Mesendoderm (in vitro differentiated cells): ENCODE measurements at places on chromosomes 12 and 14.

DNA sequence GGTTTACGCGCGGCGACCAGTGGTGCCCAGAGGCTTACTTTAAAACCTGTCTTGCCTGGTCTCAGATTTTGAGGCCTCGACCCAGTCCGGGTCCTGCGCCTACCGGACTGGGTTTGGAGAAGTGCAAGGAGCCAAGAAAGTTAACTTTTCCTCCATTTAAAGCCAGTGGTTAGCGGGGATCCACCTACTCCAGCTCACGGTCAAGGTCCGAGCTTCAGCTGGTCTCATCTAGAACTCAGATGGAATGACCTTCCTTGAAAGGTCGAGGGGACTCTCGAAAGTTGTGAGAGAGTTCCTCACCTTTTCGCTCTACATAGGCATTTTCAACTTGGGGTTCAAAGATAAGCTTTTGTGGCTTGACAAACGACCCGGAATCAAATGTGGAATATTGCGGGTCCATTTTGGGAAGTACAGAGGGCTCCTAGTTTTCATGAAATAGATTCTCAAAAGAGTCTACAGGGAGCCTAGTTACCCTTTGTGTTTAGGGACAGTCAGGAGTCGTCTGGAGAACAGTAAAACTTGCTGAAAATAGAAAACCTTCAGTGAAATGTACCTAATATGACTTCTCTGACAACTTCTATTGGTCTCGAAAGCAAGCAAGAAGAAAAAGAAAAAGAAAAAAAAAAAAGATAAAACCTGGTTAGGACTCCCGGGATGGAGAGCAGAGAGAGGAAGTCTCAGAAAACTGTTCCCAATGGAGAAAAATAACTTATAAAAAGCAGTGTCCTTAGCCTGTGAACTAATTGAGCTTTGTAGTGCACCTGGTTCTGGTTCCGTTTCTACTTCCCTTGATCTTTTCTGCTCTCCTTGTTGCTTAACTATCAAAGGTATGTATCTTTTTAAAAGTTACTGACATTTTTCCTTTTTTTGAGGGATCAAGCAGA, 1.4 kb downstream of the KCNMB4 start:
- DNase-seq: peak; percentile 42

DNA sequence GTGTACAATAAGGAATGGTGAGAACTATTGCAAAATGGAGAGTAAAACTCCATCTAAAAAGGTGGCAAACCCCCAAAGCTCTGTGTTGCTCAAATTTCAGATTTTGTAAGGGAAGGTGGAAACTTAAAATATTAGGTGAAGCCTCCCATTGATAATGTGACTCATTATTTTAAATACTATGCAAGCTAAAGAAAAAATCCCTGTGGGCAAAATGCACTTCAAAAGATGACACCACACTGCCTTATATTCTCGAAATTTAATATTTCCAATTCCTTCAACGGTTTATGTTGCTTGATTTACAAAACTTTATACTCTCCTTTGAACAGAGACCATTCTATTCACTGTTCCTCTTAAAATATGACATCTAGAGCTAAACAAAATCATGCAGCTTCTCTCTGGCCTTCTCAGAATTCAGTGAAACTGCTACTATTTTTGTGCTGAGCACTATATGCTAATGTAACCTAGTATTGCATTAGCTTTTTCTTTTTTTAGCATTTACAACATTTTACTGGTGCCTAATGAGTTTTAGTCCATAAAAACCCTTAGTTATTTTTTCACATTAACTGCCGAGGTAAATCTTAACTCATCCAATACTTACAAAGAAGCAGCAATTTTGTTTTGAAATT, 297.7 kb downstream of the SYT1 start:
- no peak for DNase-seq

DNA sequence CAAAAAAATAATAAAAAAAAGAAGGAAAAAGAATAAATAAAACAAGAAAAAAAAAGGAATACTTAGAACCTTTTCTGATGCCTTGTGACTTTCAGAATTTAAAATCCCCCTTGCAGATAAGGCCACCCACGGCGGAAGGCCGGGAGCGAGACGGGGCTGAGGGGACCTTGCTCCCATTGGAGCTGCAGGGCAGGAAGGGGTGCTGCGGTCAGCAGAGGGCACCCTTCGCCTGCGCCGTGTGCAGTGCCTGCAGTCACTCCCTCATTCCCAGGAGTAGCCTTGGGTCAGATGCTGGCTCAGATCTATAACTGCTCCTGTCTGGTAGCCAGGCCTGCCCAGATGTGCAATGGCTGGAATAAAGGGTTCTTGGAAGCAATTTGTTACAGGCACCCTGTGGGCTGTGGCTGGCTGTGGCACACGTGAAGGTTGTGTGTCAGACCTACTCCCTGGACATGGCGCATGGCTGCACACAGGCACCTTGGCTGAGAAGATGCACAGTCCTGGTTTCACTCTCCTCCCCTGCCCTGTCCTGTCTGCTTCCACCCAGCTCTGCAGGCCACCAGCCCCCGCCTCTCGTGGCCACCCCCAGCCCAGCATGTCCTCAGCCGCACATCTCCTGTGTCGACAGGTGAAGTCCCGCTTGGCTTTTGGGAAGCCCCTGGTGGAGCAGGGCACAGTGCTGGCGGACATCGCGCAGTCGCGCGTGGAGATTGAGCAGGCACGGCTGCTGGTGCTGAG, 13.4 kb upstream of the ALDH2 start:
- peak; percentile 71 for DNase-seq

DNA sequence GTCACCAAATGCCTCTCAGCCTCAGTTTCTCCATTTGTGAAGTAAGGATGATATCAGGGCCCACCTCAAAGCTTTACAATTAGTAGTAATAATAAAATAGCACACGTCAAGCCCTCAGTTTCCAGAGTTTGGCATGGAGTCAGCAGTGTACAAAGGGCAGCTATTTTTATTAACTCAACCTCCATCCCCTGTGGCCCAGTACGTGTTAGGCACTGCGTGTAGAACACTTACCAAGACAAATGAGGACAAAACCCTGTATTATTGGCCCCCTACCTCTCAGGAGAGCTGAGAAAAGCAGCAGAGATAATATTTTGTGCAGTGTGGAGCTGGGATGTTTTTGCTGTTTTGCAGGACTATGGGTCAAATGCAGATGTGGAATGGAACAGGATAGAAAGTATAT, 280.8 kb downstream of the C12orf75 start:
- no peak for DNase-seq

DNA sequence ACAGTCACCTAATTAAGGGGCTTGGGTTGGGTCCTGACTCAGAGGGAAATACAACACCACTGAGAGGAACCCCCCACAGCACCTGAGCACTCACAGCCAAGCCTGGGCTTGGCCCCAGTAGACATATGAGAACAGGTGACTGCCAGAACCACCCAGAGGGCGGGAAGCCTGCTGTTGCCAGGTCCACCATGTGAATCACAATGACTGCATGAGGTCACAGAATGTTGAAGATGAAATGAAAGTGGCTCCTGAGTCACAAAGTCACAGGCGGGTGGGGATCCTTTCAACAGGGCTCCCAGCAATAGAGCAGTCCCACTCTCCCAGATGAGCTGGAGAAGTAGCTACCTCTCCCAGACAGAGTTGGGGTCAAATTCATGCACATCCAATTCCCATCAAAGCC, at the start of gene LRRC74A:
Gene LRRC74A (plus strand): TSS at position 287 of the 400 bp plus-strand sequence. CDS start 290 bp downstream, outside the sequence.
- DNase-seq: no peak

DNA sequence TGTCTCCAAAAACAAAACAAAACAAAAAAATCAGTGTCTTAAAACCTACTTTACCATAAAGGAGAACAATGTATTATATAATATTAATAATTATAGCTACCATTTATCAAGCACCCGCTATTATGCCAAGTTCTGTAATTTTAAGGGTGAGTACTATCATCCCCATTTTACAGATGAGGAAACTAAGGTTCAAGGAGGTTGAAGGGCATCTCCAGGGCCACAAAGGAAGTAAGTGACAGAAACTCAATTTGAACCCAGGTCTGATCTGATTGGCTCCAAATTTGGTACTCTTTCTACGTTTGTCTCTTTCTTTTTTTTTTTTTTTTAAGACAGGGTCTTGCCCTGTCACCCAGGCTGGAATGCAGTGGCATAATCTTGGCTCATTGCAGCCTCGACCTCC, 115.4 kb downstream of the BCAT1 start:
- no peak for DNase-seq

- DNase-seq: no peak
These were observed 309.4 kb downstream of the VRK1 start for GRCh38 chr14:97106609-97107008.

- DNase-seq: no peak
These were observed 1097.4 kb upstream of the TMEM132C start for GRCh38 chr12:127169321-127170181.

DNA sequence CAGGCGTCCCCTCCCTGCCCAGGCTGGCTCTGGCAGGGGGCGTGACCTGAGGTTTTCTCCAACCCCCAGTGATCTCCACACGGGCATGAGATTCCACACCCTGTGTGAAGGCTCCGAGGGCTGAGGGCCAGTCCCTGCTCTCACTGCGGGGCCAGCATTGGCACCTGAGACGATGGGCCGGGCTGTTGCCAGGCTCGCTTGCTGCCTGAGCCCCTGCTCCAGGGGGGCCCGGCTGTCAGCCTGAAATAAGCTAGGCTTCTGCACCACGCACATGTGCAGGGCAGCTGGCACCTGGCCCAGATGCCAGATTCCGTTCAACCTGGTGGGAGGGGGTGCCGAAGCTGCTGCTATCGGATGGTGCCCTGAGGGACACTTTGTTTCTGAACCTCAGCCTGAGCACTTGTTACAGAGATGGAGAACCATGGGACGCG, 196.5 kb upstream of the PRMT8 start:
- no peak for DNase-seq

GRCh38 chr12:15469356-15469755, 147.0 kb downstream of the PTPRO start:
- peak; percentile 9 for DNase-seq

GRCh38 chr14:68969278-68970033, 9.6 kb downstream of the ACTN1 start:
- no peak for DNase-seq

- no peak for DNase-seq
These were observed 52.6 kb downstream of the IFT81 start for GRCh38 chr12:110176745-110177144.

- no peak for DNase-seq
These were observed 135.8 kb upstream of the AEBP2 start for GRCh38 chr12:19303496-19303895.

GRCh38 chr12:6158255-6158654, 33.8 kb upstream of the VWF start:
- DNase-seq: no peak

- peak; percentile 91 for DNase-seq
These were observed 1.8 kb downstream of the FLRT2 start for GRCh38 chr14:85531587-85532373.

GRCh38 chr14:85466678-85467077, 63.3 kb upstream of the FLRT2 start:
- peak; percentile 12 for DNase-seq

GRCh38 chr12:56898938-56899337, 35.3 kb downstream of the SDR9C7 start:
- DNase-seq: no peak

DNA sequence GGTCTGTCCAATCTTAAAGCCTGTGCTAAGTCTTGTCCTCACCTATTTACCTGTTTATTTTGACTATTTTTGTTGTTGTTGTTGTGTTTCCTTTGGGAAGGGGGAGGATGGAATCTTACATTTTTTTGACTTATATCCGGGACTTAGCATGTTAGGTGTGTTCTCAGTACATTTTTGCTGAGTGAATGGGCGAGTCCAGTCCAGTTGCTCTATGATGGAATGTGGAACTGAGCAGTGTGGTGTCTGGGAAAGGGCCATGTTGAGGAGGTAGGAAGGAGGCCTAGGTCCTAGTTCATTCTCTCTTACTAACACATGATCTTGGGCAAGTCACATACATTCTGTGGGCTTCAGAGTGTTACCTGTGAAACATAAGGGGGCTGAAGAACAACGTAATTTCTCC, 80.9 kb upstream of the SLC38A2 start:
- DNase-seq: no peak

- DNase-seq: no peak
These were observed 164.4 kb downstream of the TSPAN9 start for GRCh38 chr12:3241621-3242020.

DNA sequence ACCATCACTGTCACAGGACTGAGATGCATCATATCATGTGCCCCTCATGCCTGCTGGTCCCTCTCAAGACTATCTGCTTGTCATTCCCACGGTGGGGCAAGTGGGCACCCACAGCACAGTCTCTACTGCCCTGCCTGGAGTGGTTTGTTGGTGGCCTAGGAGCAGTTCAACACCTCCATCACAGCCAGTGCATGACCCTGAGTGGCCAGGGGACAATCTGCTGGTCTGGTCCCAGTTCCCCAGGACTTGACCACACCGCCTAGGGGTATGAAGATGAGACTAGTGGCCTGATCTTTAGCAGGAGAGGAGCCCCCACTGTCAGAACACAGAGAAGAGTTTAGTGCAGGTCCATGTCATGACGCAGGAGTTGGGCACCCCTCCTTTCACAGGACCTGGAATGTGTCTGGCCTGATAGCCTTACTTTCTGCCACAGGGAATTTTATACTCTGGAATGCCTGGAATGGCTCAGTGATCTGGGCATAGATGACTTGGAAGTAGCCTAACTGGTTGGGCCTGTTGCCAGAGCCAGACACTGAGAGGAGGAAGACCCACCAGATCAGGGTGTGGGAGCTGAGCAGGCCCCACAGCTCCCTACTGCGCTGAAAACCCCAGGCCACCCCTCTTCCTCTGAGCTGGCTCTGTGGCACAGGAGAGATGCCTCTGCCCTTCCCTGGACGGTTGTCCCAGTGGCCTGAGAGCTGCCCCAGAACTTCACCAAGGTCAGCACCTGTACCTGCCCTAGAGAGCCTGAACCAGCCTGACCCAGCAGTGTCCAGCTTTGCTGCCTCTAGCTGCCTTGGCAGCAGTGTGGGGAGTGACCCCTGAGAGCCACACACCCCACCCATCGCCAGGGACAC, 83.3 kb downstream of the PUS7L start:
- DNase-seq: peak; percentile 83
